AG09309 (cell line): ENCODE measurements at places on chromosomes 3 and 15.

- no peak for DNase-seq
These were observed 92.2 kb downstream of the LINGO1 start for GRCh38 chr15:77540312-77541060.

DNA sequence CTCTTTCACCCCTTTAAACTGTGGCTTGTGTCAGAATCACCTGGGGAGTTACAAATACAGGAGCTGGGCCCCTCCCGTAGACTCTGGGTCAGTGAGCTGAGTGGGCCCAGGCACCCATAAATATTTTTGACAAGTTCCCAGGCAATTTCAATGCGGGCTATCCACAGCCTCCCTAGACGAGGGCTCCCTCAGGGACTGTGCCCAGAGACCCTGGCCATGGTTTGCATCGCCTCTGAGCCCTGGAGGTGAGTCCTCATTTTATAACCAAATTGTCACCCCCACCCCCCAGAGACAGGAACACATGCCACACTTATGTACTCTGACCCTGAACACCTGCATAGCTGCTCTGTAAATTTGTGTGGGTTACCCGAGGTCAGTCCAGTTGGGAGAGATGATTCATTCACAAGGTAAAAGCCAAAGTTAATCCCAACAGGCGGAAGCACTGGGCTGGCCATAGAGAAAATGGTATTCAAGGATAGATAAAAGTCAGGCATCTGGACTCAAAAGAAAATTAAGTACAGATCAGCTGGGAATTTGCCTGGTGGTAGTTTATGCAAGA, 146.5 kb upstream of the SLC6A11 start:
- DNase-seq, result no peak

DNA sequence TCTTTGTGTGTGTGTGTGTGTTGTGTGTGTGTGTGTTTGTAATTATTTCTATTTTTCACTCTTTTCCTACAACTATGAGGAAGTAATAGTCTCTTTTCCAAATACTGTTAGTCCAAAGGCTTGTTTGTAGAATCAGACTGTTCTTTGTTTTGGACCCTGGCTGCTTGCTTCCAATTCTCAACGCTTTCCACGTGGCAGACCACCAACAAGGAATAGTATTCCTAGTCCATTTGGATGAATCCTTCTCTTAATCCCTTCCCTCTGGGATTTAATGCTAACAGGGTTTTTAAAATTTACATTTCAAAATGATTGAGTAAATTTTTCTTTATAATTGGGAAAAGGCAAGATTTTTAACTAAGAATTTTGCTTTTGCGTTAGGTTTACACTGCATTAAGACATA, 62.7 kb downstream of the ADAMTSL3 start:
- no peak for DNase-seq

GRCh38 chr3:148077318-148077923, 620.3 kb upstream of the AGTR1 start:
- no peak for DNase-seq

GRCh38 chr3:36135863-36136262, 244.4 kb upstream of the STAC start:
- DNase-seq, result no peak

GRCh38 chr3:101902041-101902440, 52.7 kb downstream of the NFKBIZ start:
- DNase-seq, result peak; percentile 84
